IPS-NIHi11 (cell line): ENCODE measurements at places on chromosomes 16 and 17.

- no peak for DNase-seq
Observed at GRCh38 chr16:46895399-46896313, 11.5 kb downstream of the GPT2 start.

DNA sequence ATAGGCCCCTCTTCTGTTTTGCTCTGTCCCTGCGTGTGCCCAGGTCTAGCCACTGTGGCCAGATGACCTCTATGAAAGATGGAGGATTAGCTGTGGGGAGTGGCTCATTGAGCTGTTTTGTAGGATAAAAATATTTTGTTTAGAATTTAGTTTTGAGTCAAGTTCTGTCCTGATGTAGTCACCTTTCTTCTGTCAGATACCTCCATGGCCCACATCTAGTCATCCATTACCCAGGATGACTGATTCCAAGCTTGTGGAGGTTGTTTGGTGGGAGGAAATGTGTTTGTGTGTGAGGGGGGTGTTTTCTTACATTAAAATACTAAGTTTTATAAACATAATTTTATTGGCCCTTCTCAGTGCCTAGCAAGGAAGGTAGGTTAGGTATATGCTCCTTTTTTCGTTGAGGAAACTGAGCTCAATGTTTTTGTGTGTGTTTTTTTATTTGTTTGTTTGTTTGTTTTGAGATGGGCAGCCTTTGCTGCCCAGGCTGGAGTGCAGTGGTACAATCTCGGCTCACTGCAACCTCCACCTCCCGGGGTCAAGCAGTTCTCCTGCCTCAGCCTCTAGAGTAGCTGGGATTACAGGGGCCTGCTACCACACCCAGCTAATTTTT lies 16.3 kb downstream of the SNX11 start:
- DNase-seq, result no peak

DNA sequence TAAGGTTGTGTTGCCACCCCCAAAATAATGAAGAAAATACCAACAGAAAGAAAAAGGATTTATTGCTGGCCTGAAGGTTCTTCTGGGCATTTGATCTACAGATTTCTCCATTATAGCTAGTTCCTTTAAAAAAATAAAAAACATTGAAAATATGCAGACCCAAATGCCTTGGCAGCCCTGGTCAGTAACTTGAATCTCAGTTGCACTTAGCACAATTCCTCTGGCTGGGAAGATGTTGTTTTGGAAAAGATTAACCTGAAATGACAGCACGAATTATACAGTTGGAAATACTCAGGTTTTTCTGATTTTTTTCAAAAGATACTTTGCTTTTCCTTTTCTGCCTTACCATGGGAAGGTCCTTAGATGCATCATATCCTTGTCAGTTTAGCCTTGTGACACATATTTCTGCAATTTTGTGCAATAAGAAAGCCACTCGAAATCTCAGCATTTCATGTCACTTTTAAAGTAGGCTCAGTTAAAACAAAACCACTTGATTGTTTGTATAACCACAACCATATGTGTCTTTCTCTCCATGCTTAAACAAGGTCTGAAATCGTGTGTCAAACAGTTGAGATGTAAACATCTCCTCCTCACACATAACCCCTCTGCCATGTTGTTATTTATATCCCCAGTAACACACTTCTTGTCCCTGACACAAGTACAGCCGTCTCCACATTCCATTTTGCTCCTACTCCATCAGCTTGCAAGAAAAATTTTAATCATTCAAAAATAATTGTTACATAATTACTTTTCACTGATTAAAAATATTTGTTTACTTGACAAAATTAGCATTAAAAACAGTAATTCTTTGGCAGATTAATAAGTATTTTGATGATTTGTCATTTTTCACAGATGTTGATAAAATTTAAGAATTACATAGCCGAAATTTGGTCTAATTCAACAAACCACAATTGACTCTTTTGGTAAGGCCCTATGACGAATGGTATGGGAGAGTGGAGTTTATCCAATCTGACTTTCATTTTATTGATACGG lies 61.1 kb downstream of the SIAH1 start:
- no peak for DNase-seq

- no peak for DNase-seq
Observed at GRCh38 chr17:79702550-79703236, 28.1 kb upstream of the ENPP7 start.

- no peak for DNase-seq
Observed at GRCh38 chr17:29640981-29641642, 18.4 kb upstream of the CORO6 start.

- DNase-seq, result peak; percentile 41
Observed at GRCh38 chr16:55155815-55156214, 168.2 kb upstream of the IRX6 start.

- DNase-seq, result no peak
Observed at GRCh38 chr16:1953734-1954133, 755 bp downstream of the RPL3L start.

DNA sequence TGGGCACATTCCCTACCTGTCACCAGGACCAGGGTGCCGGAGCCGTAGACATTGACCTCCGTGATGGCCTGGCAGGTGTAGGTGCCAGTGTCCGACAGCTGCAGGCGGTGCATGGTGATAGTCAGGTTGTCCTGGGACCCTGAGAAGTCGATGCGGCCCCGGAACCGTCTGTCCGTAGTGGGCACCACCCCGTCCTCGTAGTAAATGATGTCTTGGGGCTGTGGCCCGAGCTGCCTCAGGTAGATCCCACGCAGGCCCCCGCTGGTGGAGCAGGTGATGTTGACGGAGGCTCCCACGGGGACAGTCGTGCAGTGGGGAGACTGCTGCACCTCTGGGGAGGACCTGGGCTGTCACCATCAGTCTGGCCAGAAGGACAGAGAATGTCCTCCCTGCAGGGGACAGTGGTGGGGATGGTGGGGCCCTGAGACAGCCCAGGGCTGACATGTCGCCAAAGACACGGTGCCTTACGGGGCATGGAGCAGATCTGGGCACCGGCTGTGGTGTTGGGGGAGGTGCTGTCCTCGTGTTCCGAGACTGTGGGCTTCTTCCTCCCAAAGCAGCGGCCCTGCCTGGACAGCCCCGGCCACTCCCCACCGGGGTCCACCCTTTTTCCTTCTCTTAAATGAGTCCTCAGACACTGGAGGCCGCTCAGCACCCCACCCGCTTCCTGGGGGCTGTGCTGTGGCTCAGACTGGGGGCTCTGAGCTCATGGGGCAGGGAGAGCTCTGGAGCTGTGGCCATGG lies 586 bp downstream of the CD7 start:
- DNase-seq, result no peak

DNA sequence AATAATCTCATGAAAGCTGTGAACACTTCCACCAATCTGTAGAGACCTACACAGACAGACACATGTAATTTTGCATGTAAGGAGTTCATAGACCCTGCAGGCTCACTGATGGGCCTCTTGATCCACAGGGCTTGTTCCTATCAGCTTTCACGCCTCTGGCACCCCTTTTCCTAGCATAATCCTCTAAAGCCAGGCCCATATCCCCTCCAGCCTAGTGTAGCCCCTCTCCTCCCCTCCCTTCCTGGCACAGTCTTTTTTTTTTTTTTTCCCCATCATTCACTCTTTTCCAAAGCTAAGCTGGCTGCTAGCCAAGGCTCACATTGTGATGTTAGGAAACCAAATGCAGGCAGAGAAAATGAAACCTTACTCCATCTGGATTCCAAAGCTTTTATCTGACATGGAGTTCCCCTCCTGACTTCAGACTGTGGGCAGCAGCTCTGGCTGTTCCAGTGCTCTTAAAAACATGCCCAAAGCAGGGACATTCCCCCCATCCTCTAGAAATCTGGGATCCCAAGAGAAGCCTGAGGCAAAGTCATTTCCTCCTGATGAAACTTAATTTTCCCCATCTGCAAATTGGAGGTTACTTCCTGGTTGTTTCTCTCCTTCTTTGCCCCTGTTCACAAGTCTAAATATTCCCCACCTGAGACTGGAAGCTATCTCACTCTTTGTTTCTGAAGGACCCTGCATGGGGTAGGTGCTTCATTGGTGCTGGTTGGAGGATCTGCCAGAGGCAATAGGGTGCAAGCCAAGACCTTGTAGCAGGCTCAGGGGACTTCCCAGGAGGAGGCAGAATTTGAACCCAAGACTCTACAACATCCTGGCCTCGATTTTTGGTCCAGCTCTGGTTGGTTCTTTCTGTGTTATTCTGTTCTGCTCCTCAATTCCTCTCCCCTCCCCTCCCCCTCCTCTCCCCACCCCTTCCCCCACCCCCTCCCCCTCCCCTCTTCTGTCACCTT lies 9.9 kb upstream of the CCL5 start:
- peak; percentile 32 for DNase-seq
